ENCODE measurements at places on chromosomes 16 and 17. TPM values are rescaled to one million over a fixed set of nuclear protein-coding genes. Genes with fewer than 3 reads are reported as not detected.

CEP295NL gene
- total RNA-seq, result not detected

GCGR gene
- total RNA-seq, result 0.07 TPM

CTRB2 gene
- not detected for total RNA-seq

C17orf50 gene
- total RNA-seq, result not detected

TVP23A gene
- total RNA-seq, result not detected

PSMC3IP gene
- 18.9 TPM for total RNA-seq

TLCD1 gene
- total RNA-seq, result 1.7 TPM

GUCY2D gene
- total RNA-seq, result 0.05 TPM

TMED6 gene
- total RNA-seq, result 1.8 TPM

CD68 gene
- 8.3 TPM for total RNA-seq

KCNG4 gene
- total RNA-seq, result not detected

MT1M gene
- total RNA-seq, result not detected

SLC38A10 gene
- total RNA-seq, result 127 TPM

C17orf78 gene
- not detected for total RNA-seq

OTOP3 gene
- total RNA-seq, result not detected

ITGB4 gene
- total RNA-seq, result 1.7 TPM

TRAPPC1 gene
- 217 TPM for total RNA-seq

ETV4 gene
- 1.2 TPM for total RNA-seq

TTYH2 gene
- total RNA-seq, result 24.5 TPM

TBC1D3E gene
- not detected for total RNA-seq

FBXW10 gene
- total RNA-seq, result not detected

PRR15L gene
- total RNA-seq, result not detected

HSD17B1 gene
- total RNA-seq, result 0.77 TPM

RAD51D gene
- 31.4 TPM for total RNA-seq

KRTAP4-9 gene
- total RNA-seq, result not detected

MYLK3 gene
- total RNA-seq, result 0.59 TPM

ARMC5 gene
- 13.6 TPM for total RNA-seq

HIGD1B gene
- total RNA-seq, result not detected

RCVRN gene
- not detected for total RNA-seq

RASL10B gene
- total RNA-seq, result 0.27 TPM

NPIPB6 gene
- total RNA-seq, result 2.0 TPM

MRPS23 gene
- total RNA-seq, result 41.0 TPM

CBFB gene
- total RNA-seq, result 235 TPM

MYCBPAP gene
- total RNA-seq, result 6.4 TPM

TBC1D3G gene
- not detected for total RNA-seq

KRT33B gene
- not detected for total RNA-seq

B3GNT9 gene
- total RNA-seq, result 8.3 TPM

KCNH4 gene
- total RNA-seq, result 0.16 TPM

HOXB6 gene
- 0.30 TPM for total RNA-seq

FGF11 gene
- 5.6 TPM for total RNA-seq

GP1BA gene
- not detected for total RNA-seq

DNAAF8 gene
- 0.11 TPM for total RNA-seq

SULT1A4 gene
- 9.8 TPM for total RNA-seq

KCNH6 gene
- not detected for total RNA-seq

MT4 gene
- total RNA-seq, result not detected

LGALS9 gene
- total RNA-seq, result 133 TPM

CCL5 gene
- 46.4 TPM for total RNA-seq

PDIA2 gene
- total RNA-seq, result not detected

KCNJ18 gene
- not detected for total RNA-seq

TP53TG3F gene
- total RNA-seq, result not detected

KRTAP4-6 gene
- total RNA-seq, result not detected

Measured in T-helper 2 cell treated with Interferon-gamma antibody and Interleukin-4, amounts not matched to agents 100 ng/mL and 5 ng/mL, for 36 hours (primary cell).